ENCODE measurements at places on chromosomes 3 and 15.

- no peak for DNase-seq
Observed at GRCh38 chr3:28649266-28649665, 300.6 kb upstream of the AZI2 start.

DNA sequence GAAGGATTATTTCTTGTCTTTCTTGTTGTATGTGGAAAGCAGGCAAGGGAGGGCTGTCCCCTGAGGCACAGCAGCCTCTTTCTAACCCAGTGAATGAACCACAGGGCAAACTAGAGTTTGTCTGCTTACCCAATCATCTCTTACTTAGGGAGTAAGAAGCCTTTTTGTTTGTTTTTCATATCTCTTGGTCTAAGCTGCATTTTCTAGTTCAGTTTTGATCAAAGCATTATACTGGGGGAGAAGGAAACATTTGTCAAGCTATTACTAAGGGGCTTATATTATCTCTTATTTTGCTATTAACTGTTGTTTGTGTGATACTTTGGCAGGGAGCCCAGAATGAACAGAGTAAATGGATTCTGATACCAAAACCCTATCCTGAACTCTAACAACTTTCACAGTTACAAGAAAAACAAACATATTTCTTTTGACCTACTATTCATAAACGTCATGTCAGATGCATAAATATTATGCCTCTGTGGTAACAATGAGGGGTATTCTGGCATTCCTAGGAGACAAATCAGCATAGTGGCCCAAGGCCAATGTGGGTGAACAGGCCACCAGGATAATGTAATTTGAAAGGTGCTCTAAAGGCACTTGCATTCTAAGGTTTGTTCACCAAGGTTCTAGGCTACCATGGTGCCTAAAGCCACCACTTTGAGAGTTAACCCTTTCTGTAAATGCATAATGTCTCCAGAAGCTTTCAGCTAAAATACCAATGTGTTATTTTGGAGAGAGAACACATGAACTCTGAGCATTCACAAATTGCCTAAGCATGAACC, 271.6 kb upstream of the ZPLD1 start:
- DNase-seq: no peak

DNA sequence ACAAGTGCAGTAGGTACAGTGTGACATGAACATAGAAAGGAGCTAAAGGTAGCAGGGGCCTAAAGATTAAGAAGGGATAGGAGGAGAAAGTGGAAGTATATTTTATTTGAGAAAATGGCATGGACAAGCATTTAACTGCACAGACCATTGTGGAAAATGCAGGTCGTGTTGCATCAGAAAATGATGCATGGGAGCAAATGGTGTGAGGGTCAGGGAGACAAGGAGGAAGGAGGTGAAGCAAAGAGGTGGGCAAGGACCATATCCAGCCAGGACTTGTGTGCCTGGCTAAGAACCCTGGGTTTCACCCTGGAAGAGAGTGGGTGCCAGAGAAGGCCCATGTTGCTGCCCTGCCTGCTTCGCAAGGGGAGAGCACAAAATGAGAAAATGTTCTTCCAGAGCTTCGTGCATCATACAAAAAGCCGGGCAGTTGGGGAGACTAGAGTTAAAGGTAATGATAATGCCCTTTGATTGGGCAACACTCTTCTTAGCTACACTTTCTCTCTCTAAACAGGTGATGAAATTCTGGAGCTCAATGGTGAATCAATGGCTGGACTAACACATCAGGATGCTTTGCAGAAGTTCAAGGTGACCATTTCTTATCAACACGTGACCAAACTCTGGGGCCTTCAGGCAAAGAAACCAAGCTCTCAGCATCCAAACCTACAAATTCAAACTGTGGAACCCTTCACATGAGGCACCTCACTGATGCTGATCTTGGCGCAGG, 45.5 kb downstream of the STARD5 start:
- no peak for DNase-seq

DNA sequence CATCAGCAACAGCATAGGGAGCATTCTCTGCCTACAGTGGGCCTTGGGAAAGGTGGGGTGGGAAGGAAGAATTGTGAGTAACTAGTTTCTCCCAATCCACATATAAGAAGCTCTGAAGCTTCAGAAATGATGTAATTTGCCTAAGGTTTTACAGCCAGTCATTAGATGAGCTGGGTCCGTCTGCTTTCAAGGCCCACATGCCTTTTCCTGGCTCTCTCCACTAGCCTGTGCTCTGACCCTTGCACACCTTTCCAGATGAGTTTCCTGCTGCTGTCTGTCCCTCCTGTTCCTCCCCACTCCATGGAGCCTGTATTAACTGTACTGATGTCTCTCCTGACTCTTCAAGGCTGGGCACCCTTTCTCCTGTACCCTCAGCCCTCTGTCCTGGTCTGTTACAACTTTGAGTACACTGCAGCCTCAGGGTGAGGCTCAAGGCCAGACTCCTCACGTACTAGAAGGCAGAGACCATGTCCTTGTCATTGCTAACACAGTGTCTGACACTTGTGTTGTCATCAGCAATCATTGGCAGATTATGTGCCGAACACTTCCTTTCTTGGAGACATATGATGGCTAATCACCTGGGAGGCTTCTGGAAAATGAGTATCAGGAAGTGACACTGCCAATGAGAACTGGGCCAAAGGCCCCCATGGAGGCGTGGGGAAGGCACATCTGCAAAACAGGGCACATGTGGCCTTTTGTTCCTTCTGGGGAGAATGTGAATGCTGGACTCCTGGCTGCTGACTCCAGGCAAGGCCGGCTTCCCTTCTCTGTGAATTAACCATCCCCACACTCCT, 6.6 kb downstream of the TM6SF1 start:
- DNase-seq: no peak

DNA sequence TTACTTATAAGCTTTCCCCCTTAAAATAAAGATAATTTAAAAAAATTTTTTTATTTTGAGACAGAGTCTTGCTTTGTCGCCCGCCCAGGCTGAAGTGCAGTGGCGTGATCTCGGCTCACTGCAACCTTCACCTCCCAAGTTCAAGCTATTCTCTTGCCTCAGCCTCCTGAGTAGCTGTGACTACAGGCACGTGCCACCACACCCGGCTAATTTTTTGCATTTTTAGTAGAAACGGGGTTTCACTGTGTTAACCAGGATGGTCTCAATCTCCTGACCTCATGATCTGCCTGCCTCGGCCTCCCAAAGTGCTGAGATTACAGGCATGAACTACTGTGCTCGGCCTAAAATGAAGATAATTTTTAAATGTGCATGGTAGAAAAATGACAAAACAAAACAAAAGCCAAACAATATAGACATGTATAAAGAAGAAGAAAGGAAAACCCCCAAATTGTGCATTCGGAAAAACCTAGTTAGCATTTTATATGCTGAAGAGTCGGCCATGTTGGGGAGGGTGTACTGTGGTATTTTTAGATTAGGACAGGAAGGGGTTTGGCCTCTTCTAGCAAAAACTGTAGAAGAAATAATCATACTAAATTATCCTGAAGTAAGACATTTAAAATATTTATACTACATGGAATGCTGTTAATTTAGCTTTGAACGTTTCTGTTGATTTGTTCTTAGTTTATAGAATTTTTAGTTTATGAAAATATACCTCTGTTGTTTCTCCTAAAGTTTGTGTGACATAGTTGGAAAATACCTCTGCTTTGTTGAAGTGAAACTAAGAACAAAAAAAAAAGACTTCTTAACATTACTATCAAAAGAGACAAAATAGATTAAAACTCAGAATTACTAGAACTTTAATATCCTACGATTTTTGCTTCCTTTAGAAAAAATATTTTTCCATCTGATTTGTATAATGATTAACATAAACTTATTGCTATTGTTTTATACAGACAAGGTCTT, 7.4 kb downstream of the APPL1 start:
- no peak for DNase-seq
